Right renal cortex interstitium (tissue), 3 donors: ENCODE measurements at places on chromosomes 16 and 17. TPM values are rescaled to one million over a fixed set of nuclear protein-coding genes. Genes with fewer than 3 reads are reported as not detected.

Gene GPATCH8
- polyA plus RNA-seq: 42.3 TPM

Gene TRIM72
- 0.07 TPM for polyA plus RNA-seq

Gene MON1B
- 23.9 TPM for polyA plus RNA-seq

Gene GDPD3
- 9.9 TPM for polyA plus RNA-seq

Gene GCGR
- 7.6 TPM for polyA plus RNA-seq

Gene ASPHD1
- polyA plus RNA-seq: 0.52 TPM

Gene PROCA1
- 6.3 TPM for polyA plus RNA-seq

Gene PDILT
- polyA plus RNA-seq: not detected

Gene SHBG
- 4.9 TPM for polyA plus RNA-seq

Gene CCL7
- not detected for polyA plus RNA-seq

Gene KRT28
- polyA plus RNA-seq: not detected

Gene AATK
- 3.9 TPM for polyA plus RNA-seq

Gene EVPLL
- 0.64 TPM for polyA plus RNA-seq

Gene CD300LB
- 0.23 TPM for polyA plus RNA-seq

Gene MT4
- polyA plus RNA-seq: not detected

Gene OTOA
- polyA plus RNA-seq: 0.08 TPM

Gene MVP
- polyA plus RNA-seq: 18.1 TPM

Gene CEMP1
- polyA plus RNA-seq: 3.7 TPM
